Forelimb muscle (tissue), 1 donor: ENCODE measurements at places on chromosomes 5 and 9.
A peak's percentile ranks its signal among the peaks of the same experiment; 100 is the strongest.

- no peak for DNase-seq
These were observed 412.9 kb downstream of the GADD45G start for GRCh38 chr9:90017679-90018078.

GRCh38 chr5:322942-323879 lies 1.7 kb downstream of the AHRR start:
- DNase-seq, result no peak

GRCh38 chr5:122192497-122193496 lies 63.5 kb downstream of the ZNF474 start:
- no peak for DNase-seq

DNA sequence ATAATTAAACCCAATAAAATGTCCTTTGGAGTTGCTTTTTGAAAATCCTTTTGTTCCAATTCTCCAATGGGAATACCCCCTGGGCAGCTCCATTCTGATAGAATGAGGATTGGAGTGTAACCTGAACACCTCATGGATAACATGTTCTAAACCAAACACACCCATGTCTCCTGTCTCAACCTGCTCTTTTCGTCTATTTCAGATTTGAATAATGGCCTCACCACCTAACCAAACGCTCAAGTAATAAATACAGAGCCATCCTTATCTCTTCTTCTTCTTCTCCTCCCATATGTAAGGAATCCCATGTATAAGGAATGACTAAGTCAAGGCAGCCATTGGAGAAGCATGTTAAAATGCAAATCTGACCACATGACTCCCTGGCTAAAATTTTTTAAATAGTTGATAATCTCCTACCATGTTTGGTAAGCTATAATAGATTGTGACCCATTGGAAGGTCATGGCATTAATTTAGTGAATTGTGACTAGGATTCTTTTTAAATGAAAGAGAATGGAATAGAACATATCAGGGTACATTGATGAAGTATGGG lies 26.0 kb downstream of the ELL2 start:
- DNase-seq, result no peak

DNA sequence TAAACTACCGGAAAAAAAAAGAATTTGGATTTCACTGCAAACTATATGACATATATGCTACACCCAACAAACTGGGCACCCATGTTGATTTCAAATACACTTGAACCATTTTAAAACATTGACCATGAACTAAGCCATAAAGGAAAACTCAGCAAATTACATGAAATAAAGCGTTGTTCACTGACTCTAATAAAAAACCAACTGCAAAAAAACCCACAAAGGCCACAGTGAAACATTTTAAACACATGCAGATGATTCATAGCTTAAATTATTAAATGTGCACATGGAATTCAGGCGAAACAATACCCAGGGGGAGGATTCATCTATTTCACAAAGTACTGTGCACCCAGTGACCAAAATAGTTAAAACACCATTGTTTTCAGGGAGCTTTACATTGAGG lies 33.3 kb downstream of the MTRR start:
- no peak for DNase-seq

DNA sequence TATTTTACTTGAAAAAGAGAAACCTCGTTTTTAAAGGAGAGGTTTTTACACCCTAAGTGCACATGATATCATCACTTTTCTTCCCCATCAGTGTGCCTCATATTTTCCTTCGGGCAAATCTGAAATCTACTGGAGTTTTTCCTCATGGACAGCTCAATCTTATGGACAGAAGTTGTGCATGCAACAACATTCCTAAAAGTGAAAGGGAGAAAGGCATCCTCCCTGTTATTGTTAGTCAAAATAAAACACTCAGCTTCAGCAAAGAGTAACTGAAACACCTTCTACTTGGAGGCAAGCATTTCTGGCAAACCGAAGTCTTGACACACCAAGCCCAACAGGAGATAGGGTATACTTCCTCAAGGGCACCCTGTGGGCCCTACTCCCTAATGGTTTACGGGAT lies 217.9 kb downstream of the BNC2 start:
- DNase-seq, result no peak

GRCh38 chr5:6492934-6493333 lies 44.3 kb downstream of the UBE2QL1 start:
- no peak for DNase-seq

DNA sequence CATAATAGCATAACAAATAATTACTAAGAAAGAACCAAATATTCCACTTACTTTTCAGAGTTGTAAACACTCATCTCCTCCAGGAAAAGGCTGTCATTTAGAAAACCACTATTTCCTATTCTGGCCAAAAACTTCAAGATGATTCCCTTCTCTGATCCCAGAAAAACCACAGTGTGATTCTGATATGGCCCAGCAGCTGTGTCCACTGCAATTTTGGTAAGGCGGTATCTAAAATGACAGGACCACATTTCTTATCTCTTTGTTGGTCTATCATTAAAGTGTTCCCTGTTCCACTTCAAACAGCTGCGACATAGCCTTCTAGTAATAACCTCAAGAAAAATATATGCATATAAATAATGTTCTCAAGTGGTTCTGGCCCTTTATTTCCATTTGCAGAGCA lies 96.1 kb downstream of the SEMA6A start:
- DNase-seq, result no peak

- no peak for DNase-seq
These were observed 92.9 kb upstream of the NEK6 start for GRCh38 chr9:124164811-124165210.

- DNase-seq, result no peak
These were observed 181.7 kb downstream of the KCTD16 start for GRCh38 chr5:144352330-144352729.

DNA sequence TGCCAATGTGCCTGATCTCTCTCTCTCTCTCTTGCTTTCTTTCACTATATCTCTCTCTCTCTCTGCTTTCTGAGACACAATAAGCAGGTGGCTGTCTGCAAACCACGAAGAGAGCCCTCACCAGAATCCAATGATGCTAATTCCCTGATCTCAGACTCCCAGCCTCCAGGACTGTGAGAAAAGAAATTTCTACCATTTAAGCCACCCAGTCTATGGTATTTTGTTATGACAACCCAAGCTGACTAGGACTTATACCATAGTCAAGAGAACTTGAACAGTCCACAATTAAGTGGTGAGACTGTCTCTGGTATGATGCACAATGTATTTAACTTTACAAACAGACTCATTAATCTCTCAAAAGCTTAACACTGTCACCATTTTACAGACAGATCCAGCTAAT lies 67.0 kb downstream of the NFIB start:
- DNase-seq, result no peak

GRCh38 chr5:16866273-16866672 lies 69.8 kb downstream of the MYO10 start:
- no peak for DNase-seq

GRCh38 chr9:82558855-82559630 lies 503.9 kb downstream of the RASEF start:
- DNase-seq, result no peak

- DNase-seq, result no peak
These were observed 68.4 kb upstream of the SMARCA2 start for GRCh38 chr9:1946526-1947283.

DNA sequence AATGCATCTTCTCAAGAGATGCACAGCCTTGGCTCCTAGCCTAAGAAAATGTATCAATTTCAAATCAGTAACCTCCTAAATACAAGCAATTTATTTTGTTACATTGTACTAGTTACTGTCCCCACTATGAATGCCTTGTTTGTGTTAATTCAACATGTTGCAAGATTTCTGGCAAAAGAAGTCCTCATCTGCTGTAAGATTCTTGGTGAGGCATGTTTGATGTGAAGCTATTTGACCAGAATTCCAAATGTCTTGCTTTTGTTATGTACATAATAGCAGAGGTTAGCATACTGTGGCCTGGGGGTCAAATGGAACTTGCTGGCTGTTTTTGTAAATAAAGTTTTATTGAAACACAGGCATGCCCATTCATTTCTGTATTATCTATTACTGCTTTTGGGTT lies 1023.1 kb upstream of the WWC1 start:
- DNase-seq, result no peak

DNA sequence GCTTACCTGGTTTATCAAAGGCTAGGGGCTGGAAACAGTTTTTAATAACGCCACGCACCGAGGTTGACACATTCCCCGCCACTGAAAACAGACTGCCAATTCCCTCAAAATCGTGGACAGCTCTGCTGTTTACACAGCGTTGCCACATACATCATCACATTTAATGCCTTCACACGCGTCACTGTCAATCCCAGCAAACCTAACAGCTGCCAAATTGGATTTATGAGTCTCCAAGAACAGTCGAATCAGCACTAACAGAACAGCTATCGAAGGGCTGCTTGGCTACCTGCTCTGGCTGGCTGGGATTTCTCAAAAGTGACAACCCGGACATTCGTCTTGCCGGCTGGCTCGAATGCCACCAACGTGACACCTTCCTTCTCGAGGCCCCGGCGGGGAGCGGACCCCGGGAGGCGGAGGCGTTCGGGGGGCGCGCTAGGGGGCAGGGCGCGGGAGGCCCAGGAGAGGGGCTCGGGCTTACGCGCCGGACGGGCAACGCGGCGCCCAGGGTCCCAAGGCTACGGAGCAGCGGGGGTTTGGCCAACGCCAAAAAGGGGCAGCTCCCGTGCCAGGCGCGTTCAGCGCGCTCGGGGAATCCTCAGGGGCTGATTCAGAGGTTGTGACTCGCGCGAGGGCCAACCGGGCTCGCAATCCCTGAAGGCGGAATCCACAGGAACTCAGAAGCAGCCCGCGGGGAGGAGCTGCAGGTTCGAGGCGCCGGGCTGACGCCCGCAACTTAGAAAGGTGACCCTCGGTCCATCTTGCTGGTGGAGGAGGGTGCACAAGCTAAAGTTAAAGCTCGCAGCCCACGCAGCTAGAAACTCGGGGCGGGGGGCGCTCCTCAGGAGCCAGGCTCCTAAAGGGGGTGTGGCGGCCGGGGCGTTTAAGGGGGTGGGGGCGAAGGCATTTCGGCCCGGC lies 1.2 kb downstream of the CDC14B start:
- no peak for DNase-seq

DNA sequence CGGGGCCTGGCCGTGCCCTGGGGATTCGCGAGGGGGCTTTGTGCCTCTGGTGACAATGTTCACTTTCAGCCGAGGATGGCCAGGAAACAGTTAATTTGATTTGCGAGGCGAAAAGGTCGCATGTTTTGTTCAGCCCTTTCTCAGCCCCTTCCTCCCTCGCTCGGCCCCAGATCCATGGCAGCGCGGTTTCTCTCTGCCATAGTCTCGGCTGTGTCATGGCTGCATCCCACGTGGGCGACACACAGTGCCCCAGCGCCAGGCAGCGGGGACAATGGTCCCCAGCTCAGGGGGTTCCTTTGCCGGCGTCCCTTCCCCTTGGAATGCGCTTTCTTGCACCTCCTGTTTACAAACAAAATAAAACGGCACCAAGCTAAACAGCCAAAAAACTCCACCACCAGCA lies 370.3 kb upstream of the IRX2 start:
- no peak for DNase-seq

DNA sequence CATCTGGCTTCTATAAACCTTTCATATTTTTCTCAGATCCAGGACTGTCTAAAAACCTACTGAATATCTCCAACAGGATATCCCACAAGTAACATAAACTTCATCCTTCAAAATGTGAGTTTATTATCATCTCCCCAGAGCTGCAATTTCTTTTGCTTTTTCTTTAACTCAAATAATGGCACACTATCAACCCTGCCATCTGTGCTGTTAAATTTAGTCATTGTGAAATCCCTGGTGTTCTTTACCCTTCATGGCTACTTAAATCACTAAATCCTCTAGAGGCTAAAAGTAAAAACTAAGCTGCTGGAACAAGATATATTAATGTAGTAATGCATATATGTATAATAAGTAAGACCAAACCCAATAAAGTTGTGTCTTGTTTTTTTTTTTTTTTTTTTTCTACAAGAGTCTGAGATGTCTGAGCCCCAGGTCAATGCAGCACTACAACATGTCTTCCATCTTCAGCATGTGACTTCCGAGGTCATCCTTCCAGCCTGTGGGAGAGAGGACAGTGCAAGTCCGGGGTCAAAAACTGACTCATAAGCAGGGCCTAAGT lies 362.9 kb downstream of the ADGRV1 start:
- DNase-seq, result no peak

- no peak for DNase-seq
These were observed 45.2 kb downstream of the DIAPH1 start for GRCh38 chr5:141573489-141574121.

DNA sequence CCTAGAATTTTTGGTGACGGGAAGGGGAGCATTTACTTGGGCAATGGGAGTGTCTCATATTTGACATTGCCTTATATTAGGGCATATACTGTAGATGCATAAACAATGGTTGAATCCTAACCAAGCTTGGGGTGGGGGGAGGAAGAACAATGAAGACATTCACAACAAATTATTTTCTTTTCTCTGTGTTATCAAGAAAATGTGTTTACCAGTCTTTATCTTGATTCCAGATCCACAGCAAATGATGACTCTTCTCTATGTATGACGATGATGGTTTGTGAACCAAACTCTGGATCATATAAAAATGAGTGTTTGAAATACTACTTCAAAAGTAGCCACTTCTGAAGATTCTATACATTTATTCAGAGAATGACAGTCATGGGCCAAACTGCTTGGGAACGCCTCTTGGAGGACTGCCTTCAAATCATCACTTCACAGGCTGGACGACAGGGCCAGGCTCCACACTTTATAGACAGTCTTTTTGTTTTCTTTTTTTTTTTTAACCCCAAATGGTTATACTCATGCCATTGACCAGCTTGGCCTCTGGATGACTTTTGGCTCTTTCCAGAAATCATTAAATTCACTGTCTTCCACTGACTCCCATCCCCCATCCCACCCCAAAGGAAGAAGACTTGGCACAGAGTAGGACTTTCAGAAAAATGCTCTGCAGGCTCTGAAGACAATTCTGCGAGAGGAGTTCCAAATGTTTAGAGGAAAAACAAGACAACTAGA lies 123.8 kb upstream of the LIFR start:
- peak; percentile 54 for DNase-seq

DNA sequence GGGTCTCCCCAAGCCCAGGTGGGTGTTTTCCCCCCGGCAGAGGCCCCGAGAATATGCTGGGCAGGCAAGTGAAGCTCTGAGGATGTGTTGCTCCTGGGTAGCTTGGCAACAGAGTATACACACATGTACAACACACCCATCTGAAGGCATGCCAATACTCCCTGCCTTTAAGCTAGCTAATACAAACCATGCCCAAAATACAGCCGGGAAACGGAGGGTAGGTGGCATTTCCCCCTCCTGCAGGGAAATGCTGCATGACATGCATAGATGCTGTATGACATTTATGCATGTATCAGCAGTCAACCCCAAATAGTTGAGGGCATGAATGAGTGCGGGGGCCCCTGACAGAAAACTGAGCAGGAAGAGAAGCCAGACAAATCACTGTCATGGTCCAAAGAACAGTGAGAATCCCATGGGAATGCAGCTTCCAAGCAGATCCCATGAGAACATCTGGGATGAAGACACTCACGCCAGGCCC lies 614.1 kb downstream of the EBF1 start:
- no peak for DNase-seq

DNA sequence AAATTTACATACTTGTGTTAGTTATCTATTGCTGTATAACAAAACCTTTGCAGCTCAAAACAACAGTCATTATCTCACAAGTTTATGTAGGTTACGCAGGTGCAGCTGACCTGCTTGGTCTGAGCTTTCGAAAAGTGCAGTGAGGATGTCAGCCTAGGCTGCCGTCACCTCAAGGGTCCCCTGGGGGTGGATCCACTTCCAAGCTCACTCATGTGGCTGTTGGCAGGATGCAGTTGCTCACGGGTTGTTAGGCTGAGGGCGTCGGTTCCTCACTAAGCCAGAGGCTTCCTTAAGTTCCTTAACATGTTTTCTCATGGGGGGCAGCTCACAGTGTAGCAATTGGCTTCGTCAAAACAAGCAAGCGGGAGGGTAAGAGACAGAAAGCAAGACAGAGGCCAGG lies 139.8 kb downstream of the DOCK8 start:
- no peak for DNase-seq
